ENCODE measurements at places on chromosomes 2 and 18.

DNA sequence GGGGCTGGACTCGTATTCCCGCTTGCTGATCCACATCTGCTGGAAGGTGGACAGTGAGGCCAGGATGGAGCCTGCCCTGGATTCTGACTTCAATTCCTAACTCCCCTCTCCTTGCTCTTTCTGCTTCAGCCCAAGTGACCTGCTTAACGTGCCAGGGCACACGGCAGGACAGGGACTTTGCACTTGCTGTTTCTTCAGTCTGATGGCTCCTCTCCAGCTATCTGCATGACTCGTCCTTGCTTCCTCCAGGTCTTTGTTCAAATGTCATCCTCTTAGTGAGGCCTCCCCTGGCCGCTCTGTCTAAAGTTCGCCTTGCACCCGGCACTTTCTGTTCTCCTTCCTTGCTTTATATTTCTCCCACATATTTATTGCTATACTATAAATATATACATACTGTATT, 357.6 kb downstream of the MTX2 start:
- no peak for DNase-seq

DNA sequence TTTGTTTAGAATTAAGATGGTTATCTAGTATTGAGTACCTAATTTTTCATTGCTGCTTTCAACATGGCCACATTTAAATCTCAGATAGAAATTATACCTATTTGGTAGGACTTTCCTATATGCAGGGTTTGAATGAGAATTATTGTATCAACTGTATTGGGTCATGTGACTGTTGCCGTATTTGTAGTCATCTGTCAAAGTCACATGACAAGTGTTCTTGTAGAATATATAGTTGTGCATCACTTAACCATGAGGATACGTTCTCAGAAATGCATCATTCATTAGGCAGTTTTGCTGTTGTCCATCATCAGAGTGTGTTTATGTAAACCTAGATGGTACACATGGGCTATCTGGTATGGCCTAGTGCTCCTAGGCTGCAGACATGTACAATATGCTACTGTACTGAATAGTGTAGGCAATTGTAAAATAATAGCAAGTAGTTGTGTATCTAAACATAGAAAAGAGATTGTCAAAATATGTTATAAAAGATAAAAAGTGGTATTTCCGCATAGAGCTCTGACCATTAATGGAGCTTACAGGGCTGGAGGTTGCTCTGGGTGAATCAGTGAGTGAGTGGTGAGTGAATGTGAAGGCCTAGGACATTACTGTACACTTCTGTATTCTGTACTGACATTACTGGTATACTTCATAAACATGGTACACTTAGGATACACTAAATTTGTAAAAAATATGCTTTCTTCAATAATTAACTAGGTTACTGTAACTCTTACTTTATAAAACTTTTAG, 123.7 kb downstream of the MAP4K4 start:
- no peak for DNase-seq

DNA sequence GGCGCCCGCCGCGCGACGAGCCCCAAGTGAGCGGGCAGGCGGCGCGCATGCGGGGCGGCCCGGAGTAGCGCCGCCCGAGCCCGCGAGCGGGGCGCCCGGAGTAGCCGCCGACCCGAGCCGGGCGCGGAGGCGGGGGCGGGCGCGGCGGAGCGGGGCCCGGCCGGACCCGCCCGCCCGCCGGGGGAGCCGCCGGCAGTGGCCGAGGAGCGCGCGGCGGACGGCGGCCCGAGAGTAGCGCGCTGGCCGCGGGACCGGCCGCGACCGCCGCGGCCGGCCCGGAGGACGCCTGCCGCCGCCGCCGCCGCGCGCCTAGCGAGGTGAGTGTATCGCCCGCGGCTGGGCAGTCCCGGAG, at the start of gene GALNT1:
Gene GALNT1, plus strand, starts transcription at position 195 of the 352 bp plus-strand sequence. CDS start 72,923 bp downstream, outside the sequence.
- no peak for DNase-seq

DNA sequence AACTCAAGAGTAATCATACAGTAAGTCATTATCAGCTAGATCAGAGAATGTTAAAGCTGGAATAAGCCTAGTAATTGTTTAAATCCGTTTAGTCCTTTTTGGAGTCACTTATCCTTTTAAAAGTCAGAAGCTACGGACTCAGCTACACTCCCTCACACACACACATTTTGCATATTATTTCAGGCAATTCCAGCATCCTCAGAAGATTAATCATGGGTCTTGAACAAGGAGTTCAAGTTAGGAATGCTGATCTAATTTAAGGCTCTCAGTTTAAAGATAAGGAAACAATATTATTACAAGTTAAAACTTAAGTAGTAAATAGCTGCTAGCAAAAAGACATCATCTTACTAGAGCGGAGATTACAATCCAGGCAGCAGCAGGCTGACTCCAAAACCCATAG, 74.3 kb downstream of the GTF3C3 start:
- DNase-seq: no peak

DNA sequence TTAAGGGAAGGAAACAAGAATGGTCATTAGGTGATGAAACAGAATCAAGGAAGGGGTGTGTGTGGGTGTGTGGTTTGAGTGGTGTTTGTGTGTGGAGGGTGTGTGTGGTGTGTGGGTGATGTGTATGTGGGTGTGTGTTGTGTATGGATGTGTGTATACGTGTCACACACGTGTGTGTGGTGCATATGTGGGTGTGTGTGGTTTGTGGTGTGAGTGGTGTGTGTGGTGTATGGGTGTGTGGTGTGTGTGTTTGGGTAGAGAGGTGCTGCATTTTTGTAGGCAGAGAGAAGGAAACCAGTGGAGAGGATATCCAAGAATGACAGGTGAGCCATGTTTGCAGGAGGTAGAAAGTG, 1.1 kb upstream of the CEP192 start:
- peak; percentile 29 for DNase-seq

GRCh38 chr18:12257996-12258718, 4.0 kb downstream of the CIDEA start:
- DNase-seq: no peak

GRCh38 chr2:229852565-229852964, 69.2 kb downstream of the TRIP12 start:
- peak; percentile 11 for DNase-seq

GRCh38 chr2:226337941-226338600, 461.5 kb downstream of the IRS1 start:
- DNase-seq: no peak

DNA sequence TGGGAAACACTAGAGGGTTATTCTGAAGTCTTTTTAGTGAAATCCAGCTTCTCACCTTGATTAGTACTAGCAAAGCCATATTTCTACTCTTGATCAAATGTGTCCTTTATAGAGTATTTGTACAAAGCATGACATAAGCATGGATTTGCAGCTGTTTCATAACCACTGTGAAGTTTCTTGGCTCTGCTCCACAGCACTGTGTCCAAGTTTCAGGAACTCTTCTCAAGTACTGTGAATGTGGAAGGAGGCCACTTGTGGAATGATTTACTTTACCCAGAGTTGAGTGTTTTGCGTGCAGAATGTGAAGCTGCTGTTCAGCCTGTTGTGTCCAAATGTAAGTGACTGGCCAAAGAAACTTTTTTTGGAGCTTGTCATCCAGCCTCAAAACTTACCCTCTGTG, 16.2 kb upstream of the MAPRE2 start:
- DNase-seq: no peak

DNA sequence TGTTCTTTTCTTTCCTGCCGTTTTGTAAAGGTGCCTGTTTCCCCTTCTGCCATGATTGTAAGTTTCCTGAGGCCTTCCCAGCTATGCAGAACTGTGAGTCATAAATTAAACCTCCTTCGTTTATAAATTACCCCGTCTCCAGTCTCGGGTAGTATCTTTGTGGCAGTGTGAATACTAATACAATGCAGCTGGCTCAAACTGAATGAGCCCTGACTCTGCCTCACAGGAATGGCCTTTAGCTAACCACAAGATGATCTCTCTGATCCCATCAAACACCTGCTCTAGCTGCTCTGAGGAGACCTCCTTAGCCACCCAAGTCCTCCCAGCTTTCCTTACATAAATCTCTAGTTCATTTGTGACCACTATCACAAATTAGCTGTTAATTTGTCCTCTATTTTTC, 41.5 kb upstream of the CAB39 start:
- no peak for DNase-seq

- DNase-seq: no peak
These were observed 23.6 kb downstream of the STAT4 start for GRCh38 chr2:191127235-191127634.

DNA sequence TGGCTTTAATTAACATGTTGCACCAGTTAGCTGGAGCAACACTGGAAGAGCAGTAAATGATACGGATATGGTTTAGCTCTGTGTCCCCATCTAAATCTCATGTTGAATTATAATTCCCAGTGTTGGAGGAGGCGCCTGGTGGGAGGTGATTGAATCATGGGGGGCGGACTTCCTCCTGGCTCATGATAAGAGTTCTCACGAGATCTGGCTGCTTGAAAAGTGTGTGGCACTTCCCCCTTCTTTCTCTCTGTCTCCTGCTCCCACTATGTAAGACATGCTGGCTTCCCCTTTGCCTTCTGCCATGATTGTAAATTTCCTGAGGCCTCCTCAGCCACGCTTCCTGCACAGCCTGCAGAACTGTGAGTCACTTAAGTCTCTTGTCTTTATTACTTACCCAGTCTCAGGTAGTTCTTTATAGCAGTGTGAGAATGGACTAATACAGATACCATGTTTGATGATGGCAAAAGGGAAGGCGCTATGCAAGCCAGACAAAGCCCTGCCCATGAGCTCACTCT, 963.6 kb downstream of the SOCS6 start:
- no peak for DNase-seq

DNA sequence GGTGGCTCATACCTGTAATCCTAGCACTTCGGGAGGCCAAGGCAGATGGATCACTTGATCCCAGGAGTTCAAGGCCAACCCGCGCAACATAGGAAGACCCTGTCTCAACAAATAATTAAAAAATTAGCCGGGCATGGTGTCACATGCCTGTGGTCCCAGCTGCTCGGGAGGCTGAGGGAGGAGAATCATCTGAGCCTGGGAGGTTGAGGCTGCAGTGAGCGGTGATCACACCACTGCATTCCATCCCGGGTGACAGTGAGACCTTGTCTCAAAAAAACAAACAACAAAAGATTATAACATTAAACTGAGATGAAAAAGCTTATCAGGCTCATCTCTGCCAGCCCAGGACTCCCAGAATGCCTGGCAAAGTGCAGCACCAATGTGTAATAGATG, 50.5 kb downstream of the PAPOLG start:
- no peak for DNase-seq

DNA sequence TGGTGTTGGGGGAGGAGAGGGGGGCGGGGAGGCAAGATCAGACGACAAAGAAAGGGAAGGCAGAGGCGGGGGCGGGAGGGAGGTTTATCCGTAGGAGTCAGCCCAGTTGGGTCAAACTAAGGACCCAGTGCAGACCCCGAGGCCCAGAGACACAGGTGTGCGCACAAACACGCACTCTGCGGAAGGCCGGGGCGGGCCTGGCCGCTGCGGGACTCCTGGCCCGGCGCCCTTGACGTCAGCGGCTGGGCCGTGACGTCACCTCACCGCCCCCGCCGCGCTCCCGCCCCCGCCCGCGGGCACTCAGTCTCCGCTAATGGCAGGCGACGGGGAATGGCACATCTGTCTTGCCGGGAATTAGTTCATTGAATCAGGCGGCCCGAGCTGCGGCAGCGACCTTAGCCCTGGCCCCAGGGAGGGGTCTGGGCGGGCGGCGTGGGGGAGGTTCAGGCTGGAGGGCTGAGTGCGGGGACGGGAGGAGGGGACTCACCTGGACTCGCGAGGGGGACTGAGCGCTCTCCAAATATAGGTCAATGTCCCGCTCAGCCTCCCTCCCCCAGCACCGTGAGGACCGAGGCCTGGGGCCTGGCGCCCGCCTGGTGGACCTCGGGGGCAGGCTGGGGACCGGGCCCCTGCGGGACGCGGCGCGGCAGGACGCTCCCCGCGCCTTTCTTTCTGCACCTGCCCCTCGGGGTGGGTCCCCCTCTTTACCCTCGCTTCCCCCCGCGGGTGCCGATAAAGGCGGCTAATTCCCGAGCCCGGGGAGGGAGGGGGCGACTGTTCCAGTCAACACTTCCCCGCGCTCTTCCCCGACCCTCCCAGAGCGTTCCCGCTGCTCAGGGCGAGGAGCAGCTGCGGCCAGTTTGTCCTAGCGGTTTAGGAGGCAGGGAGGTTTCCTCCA, 15.5 kb upstream of the ECEL1 start:
- DNase-seq: no peak

- DNase-seq: no peak
These were observed 292.1 kb upstream of the FBXO11 start for GRCh38 chr2:48198371-48198770.

- no peak for DNase-seq
These were observed 49.0 kb upstream of the MC4R start for GRCh38 chr18:60421356-60422118.

- DNase-seq: no peak
These were observed 138.7 kb downstream of the CERS6 start for GRCh38 chr2:168594778-168595177.

DNA sequence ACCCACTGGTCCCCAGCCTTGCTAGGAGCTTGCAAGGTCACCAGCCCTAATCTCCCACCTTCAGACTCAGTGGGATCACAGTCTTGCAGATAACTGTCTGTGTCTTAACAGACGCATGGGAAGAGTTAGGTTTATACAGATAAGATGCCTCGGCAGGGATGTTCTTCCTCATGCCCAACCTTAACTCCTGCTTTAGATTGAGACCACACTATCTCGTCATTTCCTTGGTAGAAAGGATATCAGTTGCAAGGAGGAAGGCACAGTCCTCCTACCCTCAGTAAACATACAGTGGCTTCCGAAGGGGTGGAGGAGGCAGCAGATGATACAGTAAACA, 7.2 kb downstream of the NT5DC4 start:
- no peak for DNase-seq

DNA sequence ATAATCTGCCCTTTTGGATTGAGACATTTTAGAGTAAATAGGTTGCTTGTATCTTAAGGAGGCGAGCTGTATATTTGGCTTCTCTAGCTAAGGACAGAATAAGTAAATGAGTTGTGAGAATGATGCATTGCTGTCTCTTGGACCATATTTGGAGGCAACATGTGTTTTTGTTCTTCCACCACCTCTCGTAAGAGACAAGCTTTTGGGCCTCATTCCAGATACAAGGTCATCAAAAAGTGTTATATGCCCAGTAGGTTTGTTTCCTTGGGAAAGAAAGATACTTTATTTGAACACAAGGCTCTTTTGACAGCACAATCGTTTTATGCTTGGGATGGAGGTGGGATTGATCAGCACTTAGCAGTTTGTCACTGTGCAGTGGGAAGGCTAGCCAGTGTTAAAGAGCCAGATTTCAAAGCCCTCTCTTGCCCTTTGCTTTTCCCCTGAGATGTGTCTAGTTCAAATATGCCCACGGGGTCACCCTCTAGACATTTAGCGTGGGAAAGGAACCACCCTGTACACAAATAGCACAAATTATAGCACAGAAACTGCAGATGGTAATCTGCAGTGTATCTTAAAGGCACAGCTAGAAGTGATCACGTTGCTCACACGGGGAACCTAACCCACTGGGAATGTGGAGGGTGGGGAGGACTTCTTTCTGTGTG, 131.3 kb downstream of the MAP4K4 start:
- DNase-seq: no peak
